ENCODE measurements at places on chromosomes 4 and X.
A peak's percentile ranks its signal among the peaks of the same experiment; 100 is the strongest.

- DNase-seq, result no peak
These were observed 1365.9 kb upstream of the AGA start for GRCh38 chr4:178808106-178808505.

DNA sequence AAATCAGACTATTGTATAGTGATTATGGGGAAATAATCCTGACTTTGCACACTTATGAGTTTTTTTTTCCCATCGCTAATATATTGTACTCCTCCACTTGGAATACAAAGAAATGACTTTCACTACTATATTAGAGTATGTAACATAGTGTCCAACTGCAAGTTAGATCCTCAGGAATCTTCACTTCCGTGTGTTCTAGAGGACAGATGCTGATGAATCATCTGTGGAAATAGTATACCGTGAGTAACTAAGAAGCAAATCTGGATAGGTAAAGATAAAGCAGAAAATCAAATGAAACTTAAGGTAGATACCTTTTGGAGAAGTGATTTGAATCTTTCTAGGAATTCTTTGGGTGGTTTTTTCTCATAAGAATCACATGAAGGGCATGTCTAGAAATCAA lies 8.3 kb downstream of the IL21 start:
- DNase-seq, result no peak

DNA sequence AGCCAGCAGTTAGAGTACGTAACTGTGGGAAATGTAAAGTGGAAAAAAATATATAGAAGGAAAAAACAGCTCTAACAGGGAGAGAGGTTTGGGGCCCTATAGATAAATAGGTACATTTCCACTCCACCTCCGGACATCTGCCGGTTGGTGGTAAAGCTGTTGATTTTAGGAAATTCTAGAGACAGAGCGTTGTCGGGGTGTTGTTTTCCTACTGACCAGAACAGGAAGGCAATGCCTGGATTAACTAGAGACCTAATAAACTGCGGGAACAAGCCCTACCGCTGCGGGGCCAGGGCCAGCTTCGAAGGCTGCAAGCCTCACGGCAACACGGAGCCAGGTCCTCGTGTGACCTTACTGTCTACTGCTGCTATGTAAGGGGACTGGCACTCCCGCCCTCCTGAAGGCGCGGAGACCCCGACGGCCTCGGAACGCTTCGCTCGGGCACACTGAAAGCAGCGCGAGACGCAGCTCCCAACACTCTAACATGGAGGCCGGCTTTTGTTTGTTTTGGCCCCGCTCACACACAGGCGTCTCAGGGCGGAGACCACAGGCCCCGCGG lies 702 bp upstream of the CDKN2AIP start:
- DNase-seq, result peak; percentile 79

DNA sequence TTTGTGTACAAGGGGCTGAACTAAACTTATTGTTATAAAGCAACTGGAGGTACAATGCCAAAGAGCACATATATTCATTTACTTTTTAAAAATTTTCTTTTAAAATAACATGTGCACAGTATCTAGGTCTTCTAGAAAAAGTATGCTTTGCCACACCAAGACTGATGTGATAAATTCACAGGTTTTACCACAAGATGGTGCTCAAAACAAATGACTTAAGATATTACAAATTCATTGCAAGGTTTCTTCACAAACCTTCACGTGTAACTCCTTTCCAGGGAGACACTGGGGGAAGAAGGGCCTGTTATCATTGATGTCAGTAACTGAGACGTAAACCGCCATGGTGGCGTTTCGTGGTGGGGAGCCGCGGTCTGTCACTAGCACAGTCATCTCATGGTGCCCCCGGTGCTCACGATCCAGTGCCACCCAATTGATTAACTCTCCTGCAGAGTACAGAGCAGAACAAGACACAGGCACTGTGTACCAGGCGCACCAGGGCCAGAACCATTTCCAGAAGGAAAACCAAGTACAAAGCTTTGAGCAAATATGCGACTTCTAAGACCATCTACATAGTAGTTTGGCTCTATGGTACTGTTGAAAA lies 162.2 kb downstream of the DCHS2 start:
- DNase-seq, result peak; percentile 28

DNA sequence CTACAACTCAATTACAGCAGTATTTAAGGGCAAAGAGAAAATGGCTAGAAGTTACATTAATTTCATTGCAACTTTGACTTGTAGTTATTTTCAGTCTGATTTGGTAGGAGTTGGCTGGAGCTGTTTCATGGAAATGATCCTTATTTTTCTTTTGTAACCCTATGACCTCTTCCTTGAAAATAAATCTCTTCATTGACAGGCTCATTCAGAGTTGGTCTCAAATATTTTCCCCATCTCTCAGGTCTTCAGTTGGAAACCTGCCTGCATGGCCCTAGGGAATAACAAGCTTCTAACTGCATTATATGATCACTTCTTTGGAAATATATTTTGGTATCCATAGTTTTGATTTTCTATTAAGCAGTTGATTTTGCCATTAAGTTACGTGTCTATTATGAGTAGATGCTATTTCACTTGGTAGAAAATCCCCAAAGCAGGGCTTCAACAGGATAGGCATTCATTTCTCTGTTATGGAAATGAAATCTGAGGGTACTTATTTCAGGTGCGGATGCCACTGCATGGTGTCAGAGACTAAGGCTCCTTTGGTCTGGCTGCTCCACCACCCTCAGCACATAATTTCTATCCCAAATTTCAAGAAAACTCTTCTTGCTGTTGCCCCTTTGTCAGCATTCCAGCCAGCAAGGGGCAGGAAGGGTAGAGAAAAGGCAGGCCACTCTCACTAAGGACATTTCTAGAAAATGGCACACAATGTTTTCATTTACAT lies 502.5 kb downstream of the SPRY1 start:
- DNase-seq, result no peak
